ENCODE measurements at places on chromosomes 7 and 10. TPM values are rescaled to one million over a fixed set of nuclear protein-coding genes. Genes with fewer than 3 reads are reported as not detected.

DNA sequence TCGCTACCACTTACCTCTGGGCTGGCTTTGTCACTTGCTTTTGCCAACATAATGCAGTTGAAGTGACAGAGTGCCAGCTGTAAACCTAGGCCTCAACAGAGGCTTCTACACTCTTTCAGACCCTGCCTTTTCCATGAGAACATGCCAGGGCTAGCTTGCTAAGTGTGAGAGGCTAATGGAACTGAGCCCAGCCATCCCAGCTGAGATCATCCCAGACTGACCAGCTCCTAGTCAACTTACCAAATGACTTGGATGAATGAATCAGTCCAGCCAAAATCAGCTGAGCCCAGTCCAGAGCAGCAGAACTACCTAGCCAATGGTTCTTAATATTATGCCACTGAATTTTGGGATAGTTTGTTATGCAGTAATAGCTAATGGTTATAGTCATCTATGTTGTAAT lies 34.7 kb upstream of the MKLN1 start:
- DNase-seq: no peak

DNA sequence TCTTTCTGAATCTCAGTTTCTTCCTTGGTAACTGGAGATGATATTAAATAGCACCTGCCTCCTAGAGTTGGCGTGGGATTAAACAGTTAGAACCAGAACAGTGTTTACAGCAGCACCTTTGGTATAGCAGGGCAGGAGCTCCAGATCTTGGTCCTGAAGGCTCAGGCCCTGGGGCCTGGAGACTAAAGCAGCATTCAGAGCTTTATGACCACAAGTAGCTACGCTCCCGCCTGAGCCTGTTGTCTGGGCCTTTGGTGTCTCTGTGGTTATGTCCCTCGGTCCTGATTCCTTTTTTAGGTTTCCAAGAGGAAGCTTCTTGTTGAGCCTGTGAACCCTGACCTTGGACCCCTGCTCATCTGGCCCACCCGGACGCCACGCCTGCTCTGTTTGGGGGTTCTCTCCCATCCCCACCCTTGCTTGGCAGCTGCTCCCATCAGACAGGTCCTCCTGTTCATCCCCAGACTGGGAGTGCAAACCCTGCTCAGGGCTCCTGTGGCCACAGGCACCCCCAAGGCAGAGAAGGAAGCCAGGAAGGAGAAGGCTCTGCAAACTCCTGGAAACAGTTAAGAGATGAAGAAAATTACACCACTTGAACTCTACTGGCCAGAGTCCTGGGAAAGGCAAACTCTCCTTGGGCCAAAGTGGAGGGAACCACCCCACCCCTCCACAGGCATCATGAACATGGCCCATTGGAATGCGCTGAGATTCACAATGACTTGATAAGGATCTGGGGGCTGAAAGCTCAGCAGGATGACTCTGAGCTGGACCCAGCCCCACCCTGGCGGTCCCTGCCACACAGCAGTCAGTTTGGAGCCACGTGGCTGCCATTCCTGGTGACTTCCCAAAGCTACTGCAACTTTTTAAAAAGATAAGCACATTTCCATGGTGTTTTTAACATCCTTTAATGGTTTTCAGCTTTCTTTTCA lies 50.1 kb upstream of the TMEM72 start:
- peak; percentile 45 for DNase-seq

DNA sequence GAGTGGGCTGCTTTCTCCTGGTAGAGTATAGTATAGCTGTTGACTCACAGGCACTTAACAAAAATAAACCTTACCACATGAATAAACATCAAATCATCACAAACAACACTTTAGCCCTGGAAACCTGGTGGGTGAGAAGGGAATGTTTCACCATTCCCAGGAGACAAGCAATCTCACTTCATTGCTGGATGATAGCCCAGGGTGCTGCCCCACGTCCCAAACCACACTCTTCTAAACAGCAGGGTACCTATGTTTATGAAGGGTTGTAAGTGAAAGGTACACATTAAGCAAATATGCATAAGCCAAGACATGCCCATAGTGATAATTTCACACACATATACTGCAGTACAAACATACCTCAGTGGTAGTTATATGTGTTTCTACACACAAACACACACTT lies 276.2 kb downstream of the FGFR2 start:
- DNase-seq: peak; percentile 31

Gene TDRD1
- total RNA-seq: not detected

DNA sequence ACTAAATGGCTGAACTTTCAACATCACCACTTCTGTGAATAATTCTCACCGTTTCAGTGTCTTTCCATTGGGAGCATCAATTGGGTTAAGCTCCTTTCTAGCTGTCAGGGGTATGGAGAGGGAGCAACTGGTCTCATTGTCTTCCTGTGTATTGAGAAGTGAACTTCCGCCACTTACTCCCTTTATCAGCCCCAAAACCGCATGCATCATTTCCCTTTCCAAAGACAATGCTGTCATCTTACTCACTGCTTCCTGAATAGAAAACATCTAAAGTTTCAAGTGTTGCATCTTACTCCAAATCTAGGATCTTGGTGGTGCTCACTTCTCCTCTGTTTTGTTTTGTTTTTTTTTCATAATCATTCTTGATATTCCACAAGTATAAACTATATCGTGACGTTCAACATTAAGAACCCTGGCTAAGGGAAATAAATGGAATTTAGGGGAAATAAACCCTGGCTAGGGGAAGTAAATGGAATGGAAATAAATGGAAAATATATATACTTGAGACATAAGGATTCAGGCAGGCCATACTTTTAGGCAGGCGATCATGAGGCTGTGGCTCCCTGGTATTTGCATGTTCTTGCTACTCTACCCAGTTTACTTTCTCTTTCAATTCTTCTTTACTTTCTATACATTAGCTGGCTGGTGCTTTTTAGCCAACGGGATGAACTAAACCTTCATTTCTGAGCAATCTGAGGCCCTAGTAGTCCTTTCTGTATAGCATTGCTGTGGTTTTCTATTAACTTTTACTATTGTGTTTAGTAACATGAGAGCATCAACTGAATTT lies 371.9 kb downstream of the BMPER start:
- no peak for DNase-seq

GRCh38 chr7:98213888-98214810 lies 2.9 kb downstream of the BHLHA15 start:
- no peak for DNase-seq

- peak; percentile 86 for DNase-seq
Observed at GRCh38 chr10:16987206-16987621, 142.4 kb downstream of the CUBN start.

GRCh38 chr10:89206402-89207180 lies 526 bp downstream of the CH25H start:
- no peak for DNase-seq

Gene HABP2
- total RNA-seq: 0.72 TPM

- no peak for DNase-seq
Observed at GRCh38 chr7:47516386-47516785, 65.5 kb downstream of the TNS3 start.

Gene CCSER2
- 24.9 TPM for total RNA-seq
